ENCODE measurements at places on chromosomes 7 and 10. TPM values are rescaled to one million over a fixed set of nuclear protein-coding genes. Genes with fewer than 3 reads are reported as not detected.

DNA sequence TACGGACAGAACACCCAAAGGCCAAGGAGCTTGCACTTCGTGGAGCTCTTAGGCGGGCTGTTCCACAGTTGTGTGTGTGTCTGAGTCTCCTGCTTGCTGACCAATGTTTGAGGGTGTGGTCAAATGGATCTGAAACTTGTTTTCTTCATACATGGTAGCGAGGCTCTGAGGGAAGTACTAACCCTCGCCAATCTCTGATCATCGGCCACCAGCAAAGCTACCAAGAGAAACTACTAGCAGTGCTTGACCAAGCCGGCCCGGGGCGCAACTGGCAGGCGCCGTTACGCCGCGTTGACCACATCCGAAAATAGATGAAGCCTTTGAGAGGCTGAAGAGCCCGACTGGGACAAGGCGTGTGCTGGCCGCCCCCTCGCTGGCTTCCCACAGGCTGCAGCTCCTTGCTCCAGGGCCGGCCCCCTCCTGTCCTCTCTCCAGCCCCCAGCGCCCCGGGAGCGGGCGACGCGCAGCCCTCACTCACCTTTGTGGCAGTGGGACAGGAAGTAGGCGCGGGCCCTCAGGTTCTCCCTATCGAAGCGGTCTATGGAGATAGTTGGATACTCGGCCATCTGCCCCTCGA is 384 bp downstream of the DCLRE1C start:
- no peak for DNase-seq

DNA sequence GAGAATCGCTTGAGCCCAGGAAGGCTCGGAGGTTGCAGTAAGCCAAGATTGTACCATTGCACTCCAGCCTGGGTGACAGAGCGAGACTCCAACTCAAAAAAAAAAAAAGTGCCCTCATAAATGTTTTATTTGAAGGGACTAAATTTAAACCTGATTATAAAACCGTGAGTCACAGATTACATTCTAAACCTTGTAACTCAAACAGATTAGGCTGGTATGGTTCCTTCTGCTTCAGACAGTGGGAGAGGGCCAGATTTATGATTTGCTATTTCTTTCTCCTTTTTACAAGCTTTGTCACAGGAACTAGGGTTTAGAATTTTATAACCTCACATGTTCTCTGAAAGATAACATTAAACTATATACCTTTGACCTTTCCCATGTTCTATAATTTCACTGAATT is 801.2 kb upstream of the ZWINT start:
- DNase-seq: no peak

DNA sequence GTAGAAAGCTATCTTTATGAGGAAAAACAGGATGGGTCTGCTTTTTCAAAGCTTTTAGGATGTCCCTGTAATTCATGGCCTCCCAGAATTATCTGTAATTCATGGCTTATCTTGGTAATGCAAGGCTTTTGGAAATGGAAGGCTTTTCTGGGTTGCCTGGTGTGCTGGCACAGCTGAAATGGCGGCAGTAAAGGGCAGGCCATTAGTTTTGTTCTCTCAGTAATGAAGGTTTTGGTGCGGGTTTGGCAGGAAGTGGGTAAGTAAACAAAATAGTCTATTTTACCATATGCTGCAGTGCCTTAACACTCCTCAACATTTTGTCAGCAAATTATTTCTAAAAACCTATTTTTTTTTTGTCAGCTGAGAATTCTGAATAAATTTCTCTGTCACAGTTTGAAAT is 69.3 kb downstream of the LRGUK start:
- no peak for DNase-seq

DNA sequence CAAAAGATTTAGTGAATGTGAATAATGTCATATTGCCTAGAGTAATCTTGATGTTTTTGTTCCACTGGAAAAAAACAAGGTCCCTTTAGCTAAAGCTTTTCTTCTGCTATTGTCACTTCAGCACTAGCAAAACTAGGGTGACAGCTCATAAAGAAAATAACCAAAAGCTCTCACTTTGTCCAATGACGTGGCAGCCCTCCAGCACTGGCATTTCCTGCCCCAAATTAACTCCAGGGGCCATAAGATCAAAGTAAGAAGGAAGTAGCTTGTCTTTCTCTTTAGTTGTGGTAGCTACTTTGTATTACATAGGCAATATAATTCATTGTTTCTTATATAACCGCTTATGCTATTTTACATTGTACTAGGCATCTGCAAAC is 47.3 kb downstream of the LRRN3 start:
- DNase-seq: no peak

SPDYE2 gene
- total RNA-seq: not detected

DNA sequence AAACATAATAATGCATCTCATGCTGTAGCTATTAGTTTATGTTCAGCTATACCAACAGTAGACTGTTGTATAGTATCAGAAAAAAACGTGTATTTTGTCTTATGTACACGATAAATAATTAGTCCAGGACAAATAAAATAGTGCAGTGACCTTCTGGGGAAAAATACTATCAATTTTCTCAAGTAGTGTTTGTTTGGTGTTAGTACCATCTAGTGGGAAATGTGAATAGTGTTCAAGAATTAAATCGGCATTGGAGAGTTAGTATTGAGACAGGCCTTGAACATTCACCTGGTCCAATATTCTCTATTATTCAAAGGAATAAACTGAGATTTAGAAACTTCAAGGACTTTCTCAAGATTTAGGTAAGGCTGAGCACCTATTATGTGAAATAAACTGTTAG is 21.7 kb upstream of the OR2A5 start:
- DNase-seq: no peak

PIP4K2A gene
- 22.4 TPM for total RNA-seq

Data from progenitor cell of endocrine pancreas (in vitro differentiated cells).